ENCODE measurements at places on chromosomes 7 and 10.

- no peak for DNase-seq
Measured at GRCh38 chr7:75623390-75624133, 115.2 kb downstream of the HIP1 start.

GRCh38 chr7:88357781-88358525 is 51.3 kb upstream of the STEAP4 start:
- no peak for DNase-seq

DNA sequence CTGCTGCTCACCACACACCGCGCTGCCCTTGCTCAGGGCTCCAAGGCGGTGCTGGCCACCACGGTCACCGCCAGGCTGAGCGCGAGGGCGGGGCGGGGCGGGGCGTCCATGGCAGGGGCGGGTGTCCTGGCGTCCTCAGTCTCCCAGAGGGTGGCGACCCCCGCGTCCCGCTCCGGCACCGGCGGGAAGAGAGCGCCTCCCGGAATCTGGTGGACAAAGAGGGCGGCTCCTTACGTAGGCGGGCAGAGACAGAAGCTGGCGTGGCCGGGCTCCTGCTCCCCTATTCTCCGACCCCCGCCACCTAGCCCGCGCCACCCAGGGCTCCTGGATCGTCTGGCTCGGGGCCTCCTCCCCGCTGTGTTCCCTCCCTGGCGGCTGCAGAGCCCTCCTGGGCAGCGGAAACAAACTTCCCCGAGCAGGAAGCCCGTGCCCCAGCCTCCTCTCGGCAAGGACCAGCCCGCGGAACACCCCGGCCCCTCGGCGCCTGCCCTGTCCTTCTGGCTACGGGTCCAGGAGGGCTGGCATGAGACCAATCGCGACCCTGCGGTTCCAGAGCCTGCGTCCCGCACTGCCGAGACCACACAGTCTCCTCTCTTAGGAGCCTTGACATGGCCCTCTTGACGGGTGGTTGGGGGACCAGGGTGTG is 133.8 kb upstream of the ZNF92 start:
- DNase-seq = no peak

DNA sequence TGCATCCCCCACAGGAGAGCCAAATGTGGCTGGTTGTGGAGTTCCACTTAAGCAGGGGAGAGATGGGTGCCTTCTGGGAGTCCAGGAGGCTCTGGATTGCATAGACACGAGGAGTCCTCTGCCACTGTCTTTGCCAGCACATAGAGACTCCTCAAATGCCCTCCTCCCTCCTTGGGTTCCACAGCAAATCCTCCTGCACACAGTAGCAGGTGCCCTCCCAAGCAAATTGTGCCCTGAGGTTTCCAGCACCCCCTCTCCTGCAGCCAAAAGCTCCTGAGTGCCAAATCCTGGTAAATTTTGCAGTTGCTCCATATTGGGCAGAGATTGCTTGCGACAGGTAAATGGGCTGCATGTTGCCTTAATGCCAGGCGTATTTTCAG is 5.8 kb downstream of the EVX1 start:
- no peak for DNase-seq

DNA sequence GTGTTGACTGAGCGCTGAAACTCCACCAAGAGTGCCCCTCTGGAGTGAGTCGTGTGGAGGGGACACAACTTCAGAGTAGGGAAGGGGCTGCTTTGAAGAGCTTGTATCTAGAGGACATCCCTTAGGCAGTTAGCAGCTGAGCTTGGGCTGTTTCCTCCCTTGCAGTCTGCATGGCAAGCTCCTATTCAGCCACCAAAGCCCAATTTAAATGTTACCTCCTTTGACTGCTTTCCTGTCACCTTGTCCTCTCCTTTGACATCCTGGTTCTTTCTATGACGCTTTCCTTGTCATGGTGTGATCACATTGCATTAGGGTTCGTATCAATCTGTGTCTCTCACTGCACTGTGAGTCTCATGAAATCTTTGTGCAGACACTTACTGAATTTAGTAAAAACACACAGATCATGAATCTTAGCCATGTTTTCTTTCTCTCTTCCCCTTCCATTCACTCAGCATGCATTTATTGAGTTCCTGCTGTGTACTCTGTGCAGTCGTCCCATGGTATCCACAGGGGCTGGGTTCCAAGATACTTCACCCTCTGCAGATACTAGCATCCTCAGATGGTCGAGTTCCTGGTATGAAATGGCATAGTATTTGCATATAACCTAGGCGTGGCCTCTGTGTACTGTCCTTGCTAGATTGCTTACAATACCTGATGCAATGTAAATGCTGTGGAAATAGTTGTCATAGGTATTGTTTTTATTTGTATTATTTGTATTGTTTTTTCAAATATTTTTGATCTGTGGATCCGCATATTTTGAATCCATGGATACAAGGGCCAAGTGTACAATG is 228.5 kb downstream of the CCDC3 start:
- DNase-seq = no peak

- DNase-seq = no peak
Measured at GRCh38 chr10:104020020-104020419, 53.1 kb downstream of the SLK start.

- DNase-seq = no peak
Measured at GRCh38 chr7:49638166-49638565, 135.3 kb upstream of the VWC2 start.

DNA sequence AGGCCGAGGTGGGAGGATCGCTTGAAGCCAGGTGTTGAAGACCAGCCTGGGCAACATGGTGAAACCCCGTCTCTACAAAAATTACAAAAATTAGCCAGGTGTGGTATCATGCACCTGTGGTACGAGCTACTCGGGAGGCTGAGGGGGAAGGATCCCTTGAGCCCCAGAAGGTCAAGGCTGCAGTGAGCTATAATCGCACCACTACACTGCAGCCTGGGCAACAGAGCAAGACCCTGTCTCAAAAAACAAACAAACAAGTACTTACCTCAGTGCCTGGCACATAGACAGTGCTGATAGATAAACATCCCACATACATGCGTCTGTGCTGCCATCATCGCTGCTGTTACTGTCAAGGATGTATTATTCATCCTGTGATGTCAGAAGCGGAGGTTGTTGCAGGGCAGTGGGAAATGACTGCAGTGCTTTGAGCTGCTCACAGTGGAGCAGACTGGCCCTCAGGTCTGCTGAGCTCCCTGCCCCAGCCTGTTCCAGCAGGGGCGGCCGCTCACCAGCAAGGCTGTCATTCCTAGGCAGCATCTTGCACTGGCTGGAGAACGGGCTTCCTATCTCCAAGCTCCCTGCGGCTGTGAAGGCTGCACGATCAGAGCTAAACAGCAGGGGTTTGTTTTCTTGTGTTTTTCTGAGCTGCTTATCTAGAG is 18.6 kb downstream of the FOXK1 start:
- DNase-seq = no peak

- DNase-seq = no peak
Measured at GRCh38 chr7:115227473-115228235, 305.8 kb downstream of the MDFIC start.

DNA sequence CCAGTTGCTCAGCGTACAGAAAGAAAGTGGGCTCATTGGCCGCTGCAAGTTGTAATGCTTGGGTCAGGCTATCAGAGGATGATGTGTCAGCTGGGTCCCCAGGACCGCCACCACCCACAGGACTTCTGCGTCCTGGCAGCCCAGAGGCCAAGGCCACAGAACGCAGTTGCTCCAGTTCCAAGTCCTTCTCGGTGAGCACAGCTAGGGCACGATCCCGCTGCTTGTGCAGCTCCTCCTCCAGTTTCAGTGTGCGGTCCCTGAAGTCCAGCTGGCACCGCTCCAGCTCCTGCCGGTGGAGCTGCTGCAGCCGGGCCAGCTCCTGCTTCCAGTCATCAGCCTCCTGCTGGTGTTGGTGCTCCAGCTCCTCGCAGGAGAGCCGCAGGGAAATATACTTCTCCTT is 3.0 kb downstream of the GCC1 start:
- DNase-seq = no peak

- DNase-seq = no peak
Measured at GRCh38 chr7:66732439-66732838, 8.1 kb upstream of the RABGEF1 start.

- no peak for DNase-seq
Measured at GRCh38 chr10:104664205-104664604, 23.1 kb downstream of the SORCS3 start.

DNA sequence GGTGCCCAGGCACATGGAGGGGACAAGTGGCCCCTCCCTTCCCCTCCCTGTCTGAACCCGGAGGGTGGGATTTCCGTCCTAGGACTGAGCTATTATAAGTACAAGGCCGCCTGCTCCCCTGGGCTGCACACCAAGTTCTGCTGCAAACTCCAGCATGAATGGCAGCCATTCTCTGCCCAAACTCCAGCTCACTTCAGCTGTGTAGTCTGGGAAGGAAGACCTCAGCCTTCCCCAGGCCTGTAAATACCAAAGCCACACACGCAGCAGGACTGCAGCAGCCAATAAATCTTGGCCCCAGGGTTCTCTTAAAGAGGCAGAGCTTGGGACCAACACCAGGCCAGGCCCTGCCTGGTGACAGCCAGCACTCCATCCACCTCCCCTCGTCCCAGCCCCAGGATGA is 291.3 kb upstream of the ZMIZ1 start:
- no peak for DNase-seq

DNA sequence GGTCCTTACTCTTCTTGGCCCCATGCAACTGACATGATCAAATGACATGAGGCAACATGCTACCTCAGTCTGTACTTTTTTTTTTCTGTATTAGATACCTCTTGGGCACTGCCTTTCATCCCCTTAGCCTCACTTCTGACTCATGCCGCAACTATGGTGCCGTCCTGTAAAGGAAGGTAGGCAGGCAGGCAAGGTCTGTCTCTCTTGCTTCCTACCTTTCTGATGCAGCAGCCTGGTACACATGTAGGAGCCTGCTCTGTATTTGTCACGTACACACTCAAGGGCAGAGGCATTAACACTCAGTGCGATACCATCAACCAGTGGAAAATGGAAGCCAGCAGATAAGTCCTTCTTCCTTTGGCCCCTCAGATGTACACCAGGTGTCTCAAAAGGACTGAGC is 146.7 kb downstream of the ATE1 start:
- DNase-seq = no peak

- no peak for DNase-seq
Measured at GRCh38 chr7:119825091-119825655, 447.8 kb upstream of the KCND2 start.

- no peak for DNase-seq
Measured at GRCh38 chr10:7892146-7892545, 73.8 kb downstream of the TAF3 start.

DNA sequence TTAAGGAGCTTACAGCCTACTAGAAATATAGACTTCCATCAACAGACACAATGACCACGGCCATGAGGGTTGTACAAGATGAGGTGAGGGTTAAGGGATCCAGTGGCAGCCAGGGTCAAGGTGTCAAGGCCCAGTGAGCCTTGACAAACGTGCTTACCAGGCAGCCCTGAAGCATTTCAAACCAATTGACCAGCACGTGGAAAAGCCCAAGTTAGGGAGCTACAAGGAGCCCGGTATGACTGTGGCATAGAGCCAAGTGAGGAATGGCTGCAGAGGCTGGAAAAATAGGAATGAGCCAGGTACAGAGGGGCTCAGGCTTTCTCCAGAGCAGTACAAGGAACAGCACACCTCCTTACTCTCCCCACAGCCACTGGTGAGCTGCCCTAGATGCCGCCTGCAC is 12.7 kb downstream of the AFAP1L2 start:
- DNase-seq = no peak

DNA sequence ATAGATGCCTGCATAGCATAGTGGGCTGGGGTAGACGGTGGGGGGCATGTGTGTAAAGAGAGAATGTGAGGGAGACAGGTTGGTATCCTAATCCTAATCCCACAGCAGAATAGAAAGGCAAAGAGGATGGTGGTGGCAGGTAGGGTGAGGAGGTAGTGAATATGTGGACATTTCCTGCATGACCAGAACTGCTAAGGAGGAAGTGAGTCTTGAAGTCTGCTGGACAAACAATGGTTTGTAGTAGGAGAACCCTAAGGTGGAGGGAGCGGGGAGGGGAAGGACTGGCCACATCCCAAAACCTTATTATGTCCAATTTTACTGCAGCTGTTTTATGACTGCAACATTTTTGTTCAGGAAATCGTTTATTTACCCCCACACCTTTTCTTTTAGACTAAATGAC is 279.7 kb downstream of the AUTS2 start:
- no peak for DNase-seq

DNA sequence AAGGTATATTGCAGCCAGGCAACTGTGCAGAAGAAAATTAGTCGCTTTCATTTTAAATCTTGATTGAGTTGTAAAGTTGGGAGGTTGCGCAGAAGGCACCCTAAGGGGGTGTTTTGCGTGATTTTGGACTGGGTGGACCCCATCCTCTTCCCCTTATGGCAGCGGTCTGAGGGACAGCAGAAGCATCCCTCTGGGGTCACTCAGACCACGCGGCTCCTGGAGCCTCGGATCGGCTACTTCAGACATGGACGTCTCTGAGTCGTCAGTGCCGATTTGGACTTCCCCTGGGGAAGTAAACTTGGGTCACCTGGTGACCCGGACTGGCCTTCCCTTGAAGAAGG is 639.0 kb upstream of the DPP6 start:
- no peak for DNase-seq

GRCh38 chr7:42348631-42349030 is 111.6 kb upstream of the GLI3 start:
- no peak for DNase-seq

DNA sequence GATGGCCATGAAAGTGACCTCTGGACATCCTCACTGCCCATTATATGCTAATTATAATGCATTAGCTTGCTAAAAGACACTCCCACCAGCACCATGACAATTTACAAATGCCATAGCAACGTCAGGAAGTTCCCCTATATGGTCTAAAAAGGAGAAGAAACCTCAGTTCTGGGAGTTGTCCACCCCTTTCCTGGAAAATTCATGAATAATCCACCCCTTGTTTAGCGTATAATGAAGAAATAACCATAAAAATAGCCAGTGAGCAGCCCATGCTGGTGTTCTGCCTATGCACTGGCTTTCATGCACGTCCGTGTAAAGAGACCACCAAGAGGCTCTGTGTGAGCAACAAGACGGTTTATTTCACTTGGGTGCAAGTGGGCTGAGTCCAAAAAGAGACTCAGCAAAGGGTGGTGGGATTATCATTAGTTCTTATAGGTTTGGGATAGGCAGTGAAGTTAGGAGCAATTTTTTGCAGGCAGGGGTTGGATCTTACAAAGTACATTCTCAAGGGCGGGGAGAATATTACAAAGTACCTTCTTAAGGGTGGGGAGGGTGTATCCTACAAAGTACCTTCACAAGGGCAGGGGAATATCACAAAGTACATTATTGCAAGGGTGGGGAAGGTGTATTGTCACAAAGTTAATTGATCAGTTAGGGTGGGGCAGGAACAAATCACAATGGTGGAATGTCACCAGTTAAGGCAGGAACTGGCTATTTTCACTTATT is 45.6 kb downstream of the LBX1 start:
- DNase-seq = no peak

GRCh38 chr7:55465691-55466090 is 100.6 kb downstream of the LANCL2 start:
- no peak for DNase-seq
